CD4-positive, CD25-positive, alpha-beta regulatory T cell (primary cell): ENCODE measurements at places on chromosomes 16 and 17. TPM values are rescaled to one million over a fixed set of nuclear protein-coding genes. Genes with fewer than 3 reads are reported as not detected.

DNA sequence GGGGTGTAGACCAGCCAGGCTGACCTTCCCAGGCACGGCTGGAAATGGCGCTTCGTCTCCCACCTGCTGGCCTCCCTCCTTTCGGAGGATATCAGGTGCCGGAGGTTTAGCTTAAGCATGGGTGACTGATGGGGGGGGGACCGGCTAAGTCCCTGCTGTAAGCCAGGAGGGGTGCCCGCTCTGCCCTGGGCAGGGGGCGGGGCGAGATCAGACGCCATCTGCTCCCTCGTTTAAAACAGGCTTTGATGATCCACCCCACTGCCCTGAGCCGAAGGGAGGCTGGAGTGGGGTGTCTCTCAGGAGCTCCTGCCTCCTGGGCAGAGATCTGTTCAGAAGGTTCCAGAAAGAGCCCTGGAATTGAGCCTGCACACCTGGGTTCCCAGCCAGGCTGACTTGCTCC, 26.0 kb downstream of the C16orf74 start:
- H3K4me1 ChIP-seq = no peaks in the 10 kb centered on the region
- H3K27me3 ChIP-seq = no peaks in the 10 kb centered on the region
- no peak overlapping the region for H3K27ac ChIP-seq
- DNase-seq = no peak
- no peak overlapping the region for H3K4me3 ChIP-seq
- H3K36me3 ChIP-seq = no peaks in the 10 kb centered on the region

DNA sequence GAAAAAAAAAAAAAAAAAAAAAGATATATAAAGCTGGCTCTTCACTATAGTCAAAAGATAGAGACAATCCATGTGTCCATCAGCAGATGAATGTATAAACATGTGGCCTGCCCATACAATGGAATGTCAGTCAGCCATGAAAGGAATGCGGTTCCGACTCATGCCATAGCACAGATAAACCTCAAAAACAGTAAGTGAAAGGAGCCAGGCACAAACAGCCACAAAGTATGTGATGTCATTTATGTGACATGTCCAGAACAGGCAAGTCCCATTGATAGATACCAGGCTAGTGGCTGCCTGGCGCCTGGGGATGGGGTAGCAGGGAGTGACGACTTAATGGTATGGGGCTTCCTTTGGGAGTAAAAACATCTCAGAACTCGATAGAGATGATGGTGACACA, 155.7 kb downstream of the CMIP start:
- H3K27ac ChIP-seq = no peak overlapping the region
- H3K27me3 ChIP-seq = no peaks in the 10 kb centered on the region
- H3K4me1 ChIP-seq = no peaks in the 10 kb centered on the region
- no peaks in the 10 kb centered on the region for H3K36me3 ChIP-seq
- H3K4me3 ChIP-seq = no peak overlapping the region

DNA sequence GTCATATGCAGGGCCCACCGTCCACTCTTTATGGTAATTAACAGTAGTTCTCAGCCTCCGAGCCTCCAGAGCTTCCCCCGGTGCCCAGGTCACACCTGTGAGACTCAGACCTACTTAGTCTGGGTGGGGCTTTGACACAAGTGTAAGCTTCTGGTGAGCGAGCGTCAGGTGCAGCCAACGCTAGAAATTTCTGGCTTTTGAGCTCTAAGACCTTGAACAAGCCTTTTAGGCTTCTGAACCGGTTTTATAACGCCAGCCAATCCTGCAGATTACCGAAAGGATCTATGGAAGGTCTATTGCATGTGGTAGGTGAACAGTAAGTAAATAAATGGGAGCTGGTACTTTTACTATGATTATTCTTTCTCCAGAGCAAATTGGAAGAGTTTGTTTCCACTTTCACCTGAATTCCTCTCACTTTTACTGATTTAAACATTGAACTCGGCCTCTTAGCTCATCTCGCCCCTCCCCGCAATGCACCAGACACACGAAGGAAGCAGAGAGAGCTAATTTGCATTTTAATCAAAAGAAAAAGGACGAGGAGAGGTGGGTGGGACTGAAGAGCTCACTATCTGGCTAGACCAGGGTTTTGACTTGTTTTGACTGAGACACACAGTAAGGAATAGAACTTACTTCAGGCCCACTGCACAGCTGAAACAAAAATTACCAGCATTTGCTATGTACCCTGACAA, 47.1 kb downstream of the ABAT start:
- no peaks in the 10 kb centered on the region for H3K4me1 ChIP-seq
- no peak for DNase-seq
- no peaks in the 10 kb centered on the region for H3K27me3 ChIP-seq
- no peak overlapping the region for H3K27ac ChIP-seq
- peaks cover 4% of the 10 kb centered on the region for H3K36me3 ChIP-seq

DNA sequence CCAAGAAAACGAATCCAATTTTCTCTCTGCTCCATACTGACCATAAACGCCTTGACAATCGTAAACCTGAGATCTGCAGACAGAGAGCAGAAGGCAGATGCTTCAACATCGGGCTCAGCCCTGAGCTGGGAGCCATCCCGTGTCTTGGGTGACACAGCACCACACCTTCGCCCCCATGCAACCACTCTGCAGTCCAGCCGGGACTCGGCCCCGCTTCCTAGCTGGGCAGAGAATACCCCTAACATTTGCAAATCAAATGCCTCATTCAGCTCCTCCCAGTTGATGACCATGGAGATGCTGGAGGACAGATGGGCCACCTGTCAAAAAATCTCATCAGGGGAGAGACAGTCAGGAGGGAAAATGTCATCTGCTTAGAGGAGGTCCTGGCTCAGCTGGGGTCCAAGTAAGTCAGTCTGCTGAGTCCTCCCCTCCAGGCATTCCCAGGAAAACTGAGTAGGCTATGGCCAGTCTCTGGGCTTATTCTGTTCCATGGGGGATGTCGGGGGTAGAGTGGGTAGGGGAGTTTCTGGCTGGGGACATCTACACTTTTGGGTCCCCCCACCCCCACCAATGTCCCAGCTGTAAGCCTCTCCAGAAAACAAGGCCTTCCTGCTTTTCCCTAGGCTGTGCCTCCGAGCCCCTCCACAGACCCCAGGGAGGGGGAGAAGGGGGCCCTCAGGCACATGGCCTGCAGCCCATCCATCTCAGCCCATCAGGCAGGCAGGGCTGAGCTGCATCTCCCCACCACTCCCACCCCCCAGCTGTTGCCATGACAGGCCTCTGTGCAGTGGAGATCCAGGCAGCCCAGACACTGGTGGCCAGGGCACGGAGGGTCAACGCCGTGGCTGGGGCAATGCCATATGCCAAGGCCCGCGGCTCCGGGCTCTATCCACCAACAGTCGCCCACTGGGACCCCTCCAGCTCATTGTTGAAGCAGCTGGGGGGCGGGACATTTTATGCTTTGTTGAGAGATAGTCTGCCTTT, 158.6 kb downstream of the AXIN2 start:
- H3K4me1 ChIP-seq = no peaks in the 10 kb centered on the region
- no peak for DNase-seq
- peaks cover 4% of the 10 kb centered on the region for H3K27me3 ChIP-seq
- H3K36me3 ChIP-seq = no peaks in the 10 kb centered on the region
- H3K27ac ChIP-seq = no peak overlapping the region

- no peaks in the 10 kb centered on the region for H3K27me3 ChIP-seq
- H3K27ac ChIP-seq = no peak overlapping the region
- H3K4me1 ChIP-seq = no peaks in the 10 kb centered on the region
- H3K4me3 ChIP-seq = no peak overlapping the region
- DNase-seq = no peak
- H3K36me3 ChIP-seq = no peaks in the 10 kb centered on the region
Measured at GRCh38 chr17:70920416-70920815, 751.1 kb downstream of the KCNJ2 start.

DNA sequence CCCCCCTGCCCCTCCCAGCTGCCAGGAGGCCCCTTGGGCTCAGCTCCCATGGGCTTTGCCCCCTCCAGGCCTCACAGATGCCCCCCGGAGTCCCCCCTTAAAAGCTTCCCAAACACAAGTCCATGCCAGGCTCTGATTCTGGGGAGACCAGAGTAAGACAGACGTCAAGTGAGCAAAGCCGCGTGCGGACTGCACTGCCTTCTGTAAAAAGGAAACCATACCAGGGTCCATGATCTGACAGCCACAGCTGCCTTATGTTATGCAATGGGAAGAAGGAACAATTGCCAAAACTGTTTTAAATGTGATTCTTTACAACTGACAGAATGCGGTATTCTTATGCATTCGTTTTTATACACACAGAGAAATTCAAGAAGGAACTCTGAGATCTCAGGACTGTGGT, 17.9 kb upstream of the HEXD start:
- H3K27me3 ChIP-seq = no peaks in the 10 kb centered on the region
- no peak overlapping the region for H3K4me3 ChIP-seq
- DNase-seq = no peak

DNA sequence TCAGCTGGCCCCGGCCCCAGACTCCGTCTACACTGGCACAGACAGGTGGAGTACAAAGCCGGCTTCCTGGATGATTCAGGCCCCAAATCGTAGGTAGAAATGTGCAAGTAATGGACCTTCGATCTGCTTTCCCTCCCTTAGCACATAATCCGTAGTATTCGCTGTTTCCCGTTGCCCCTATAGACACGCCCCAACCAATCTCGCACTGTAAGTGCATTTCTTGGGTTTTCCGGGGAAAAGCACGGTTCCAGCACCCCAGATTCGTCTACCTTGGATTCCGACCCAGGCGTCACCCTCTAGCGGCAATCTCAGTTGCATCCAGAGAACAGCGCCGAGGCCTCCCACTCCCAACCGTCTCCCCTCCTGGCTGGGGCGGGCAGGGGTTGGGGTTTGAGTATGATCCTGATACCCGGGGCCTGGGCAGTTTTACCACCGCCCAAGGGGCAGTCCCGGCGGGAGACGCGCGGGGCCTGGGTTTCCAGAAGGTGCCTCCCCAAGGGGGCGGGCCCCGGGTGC, 12.1 kb upstream of the FOXF1 start:
- DNase-seq = no peak
- H3K27ac ChIP-seq = no peak overlapping the region
- H3K4me3 ChIP-seq = no peak overlapping the region
- no peaks in the 10 kb centered on the region for H3K4me1 ChIP-seq
- H3K36me3 ChIP-seq = no peaks in the 10 kb centered on the region
- peaks cover 28% of the 10 kb centered on the region for H3K27me3 ChIP-seq

DNA sequence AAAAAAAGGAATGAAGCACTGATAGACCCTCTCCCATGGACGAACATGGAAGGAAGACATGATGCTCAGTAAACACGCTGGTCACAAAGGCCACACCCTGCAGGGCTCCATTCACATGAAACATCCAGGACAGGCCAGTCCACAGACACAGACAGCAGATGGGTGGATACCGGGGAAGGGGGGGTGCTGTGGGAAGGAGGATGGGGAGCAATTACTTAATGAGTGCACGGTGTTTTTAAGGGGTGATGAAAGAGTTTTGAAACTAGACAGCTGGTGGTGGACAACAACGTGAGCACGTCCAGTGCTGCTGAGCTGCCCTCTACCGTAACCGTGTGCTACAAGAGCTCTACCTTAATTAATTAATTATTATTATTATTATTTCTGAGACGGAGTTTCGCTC, 6.0 kb upstream of the SLC16A3 start:
- no peaks in the 10 kb centered on the region for H3K36me3 ChIP-seq
- no peaks in the 10 kb centered on the region for H3K27me3 ChIP-seq
- no peak overlapping the region for H3K27ac ChIP-seq
- DNase-seq = no peak
- no peak overlapping the region for H3K4me3 ChIP-seq
- peaks cover 5% of the 10 kb centered on the region for H3K4me1 ChIP-seq

- H3K27me3 ChIP-seq = no peaks in the 10 kb centered on the region
- no peak for DNase-seq
- no peak overlapping the region for H3K4me3 ChIP-seq
- no peaks in the 10 kb centered on the region for H3K4me1 ChIP-seq
- H3K36me3 ChIP-seq = no peaks in the 10 kb centered on the region
- no peak overlapping the region for H3K27ac ChIP-seq
Measured at GRCh38 chr17:9116311-9116835, 95.1 kb downstream of the NTN1 start.

TPSAB1 gene
- total RNA-seq = not detected

TNFRSF13B gene
- total RNA-seq = 3.1 TPM
